ENCODE measurements at places on chromosomes 2 and 18.

DNA sequence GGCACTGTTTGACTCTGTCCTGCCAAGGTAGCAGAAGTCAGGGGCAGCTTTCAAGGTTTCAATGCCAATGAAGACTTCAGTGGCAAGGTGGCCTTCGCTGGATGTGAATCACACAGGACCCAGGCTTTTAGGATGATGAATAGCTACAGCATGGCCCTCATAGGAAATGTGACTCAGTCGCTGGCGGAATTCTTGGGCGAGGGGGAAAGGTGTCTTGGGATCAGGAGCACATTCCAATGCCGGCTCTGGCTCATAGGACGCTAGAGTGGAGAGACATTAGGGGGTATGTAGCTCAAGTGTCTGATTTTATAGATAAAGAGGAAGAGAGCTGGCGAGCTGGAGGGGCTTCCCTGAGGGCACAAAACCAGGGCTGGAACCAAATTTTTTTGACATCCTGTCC, 68.6 kb downstream of the SMIM21 start:
- DNase-seq: no peak

- no peak for DNase-seq
Observed at GRCh38 chr2:228447266-228447915, 265.9 kb upstream of the SPHKAP start.

GRCh38 chr18:35442701-35443100, 55.1 kb downstream of the INO80C start:
- no peak for DNase-seq

DNA sequence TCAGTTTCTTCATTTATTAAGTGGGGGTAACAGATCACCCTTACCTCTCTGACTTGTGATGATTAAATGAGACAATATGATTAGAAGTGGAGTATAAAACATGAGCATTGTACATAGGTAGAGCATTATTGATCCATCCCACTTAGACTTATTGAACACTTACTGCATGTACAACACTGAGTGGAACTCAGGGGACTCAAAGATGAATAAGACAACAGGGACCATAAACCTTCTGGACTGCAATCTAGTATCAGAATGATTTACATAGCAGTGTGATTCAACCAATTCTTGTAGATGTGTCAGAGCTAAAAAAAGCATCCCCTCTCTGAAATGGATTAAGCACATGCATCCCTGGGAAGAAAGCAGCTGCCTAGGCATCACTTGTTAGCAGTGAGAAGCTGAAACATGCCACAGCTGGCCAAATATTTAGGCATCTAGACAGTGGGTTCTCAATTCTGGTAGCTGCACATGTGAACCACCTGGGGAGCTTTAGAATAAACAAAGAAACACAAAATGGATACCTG, 111.5 kb downstream of the CYRIA start:
- no peak for DNase-seq

DNA sequence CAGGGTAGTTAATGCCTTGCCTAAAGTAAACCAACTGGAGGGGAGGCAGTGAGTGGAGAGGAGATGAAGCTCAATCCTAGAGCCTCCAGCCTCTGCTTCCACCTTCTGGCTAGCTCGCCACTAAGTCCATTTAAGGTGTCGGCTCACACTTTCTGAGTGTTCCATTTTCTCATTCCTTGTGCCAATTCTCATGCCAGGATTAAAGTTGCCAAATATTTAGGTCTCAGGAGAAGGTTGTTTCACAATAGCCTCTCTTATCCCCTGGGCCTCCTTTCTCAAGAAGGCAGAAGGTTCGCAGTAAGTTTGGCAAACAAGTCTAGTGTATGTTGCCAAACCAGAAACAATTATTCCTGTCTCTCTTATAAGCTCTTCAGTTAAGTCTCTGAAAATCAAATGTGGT, 57.2 kb downstream of the TACR1 start:
- DNase-seq: no peak

DNA sequence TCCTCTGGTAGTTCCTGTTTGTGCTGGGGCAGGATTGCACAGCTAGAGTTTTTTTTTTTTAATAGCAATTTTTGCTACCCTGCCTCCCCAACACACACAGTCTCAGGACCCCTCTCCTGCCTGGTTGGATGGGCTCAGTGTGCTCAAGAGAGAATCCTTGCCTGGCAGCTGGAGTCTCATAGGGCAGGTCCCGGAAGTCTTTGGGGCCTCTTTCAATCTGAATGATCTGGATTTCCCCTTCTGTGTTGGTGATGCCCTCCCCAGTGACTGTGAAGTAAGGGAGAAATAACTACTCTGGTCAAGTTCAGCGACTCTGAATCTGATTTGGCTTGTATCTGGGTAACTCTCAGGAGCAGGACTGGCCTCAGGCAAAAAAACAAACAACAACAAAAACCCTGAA, 220.6 kb upstream of the LRRTM1 start:
- no peak for DNase-seq

- DNase-seq: no peak
Observed at GRCh38 chr18:7722955-7723354, 155.8 kb downstream of the PTPRM start.

GRCh38 chr2:68857855-68858456, 13.2 kb downstream of the BMP10 start:
- no peak for DNase-seq
